ENCODE measurements at places on chromosomes 6 and 20.

DNA sequence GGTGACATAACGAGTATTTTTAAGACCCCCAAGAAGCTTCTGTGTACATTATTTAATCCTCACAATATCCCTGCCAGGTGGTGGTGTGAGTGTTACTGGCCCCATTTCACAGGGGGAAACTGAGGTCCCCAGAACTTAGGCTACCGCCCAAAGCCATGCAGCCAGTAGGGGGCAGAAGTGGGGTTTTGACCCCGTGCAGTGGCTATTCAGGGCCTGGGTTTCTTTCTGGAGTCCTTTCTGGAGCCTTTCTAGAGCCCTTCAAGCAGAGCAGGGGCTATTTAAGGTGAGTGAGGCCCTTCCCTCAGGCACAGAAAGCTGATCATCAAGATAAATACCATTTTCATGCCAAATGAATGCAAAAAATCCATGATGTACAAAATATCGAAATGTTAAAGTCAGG is 59.0 kb downstream of the CTCFL start:
- DNase-seq, result no peak

DNA sequence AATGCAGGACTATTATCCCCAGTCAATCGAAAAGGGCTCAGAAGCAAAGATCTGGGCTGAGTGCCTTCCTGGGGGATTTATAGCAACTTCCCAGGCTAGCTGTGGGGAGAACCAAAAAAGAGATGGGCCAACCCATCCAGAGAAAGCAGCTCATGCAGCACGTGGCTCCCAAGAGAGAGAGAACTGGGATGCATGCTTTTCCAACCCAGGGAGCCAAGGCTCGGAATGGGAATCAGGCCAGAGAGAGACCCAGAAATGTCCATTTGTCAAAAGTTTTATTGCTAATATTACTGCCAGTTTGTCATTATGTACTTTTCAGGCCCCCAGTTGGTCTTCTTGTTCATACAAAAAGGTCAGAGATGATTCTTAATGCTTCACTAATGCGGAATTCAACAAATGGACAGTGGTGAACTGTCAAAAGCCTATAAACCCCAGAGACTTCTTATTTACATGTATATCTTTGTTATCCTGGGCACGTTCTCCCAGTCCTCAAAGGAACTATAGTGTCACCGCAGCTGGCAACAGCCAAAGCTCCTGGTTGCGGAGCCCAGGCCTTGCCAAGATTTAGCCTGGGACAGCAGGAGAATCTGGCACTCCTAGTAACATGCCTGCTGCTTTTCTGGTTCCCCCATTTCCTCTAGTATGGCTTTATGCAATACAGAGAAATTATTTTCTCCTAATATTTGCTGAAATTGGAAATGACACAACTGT is 139.1 kb upstream of the POU3F2 start:
- no peak for DNase-seq

DNA sequence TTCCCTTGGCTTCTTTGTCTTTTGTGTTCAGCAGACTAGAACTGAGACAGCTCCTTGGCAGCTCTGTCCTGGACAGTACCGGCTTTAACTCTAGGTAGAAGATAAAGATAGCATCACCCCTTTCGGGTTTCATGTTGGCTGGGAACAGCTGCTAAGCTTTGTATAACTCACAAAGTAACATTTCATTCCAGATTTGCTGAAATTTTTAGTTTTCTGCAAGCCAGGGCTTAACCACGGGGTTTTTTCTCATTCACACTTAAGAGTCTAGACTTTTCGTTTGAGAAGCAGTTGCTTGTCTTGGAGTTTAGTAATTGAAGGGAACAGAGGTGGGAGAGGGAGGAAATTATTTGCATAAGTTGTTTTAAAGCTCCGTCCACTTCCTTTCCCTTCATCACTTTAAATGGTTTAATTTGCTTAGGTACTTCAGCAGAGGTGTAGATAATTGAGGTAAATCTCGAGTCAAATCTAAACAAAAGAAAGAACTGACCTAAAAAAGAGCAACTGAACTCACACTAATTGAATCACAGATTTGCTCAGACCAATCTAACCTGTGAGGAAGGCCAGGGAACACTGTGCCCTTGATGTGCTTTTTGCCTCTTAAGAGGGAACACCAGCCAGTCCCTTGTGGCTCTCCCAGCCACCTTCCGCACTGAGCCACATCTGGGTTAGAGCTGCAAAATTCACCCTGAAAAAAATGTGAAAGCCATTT is 48.3 kb downstream of the RREB1 start:
- no peak for DNase-seq

- no peak for DNase-seq
Observed at GRCh38 chr6:23851522-23851921, 274.5 kb upstream of the NRSN1 start.

- DNase-seq, result no peak
Observed at GRCh38 chr6:47042275-47042791, at the start of gene ADGRF1. Gene ADGRF1 (minus strand): TSS chr6:47042332. CDS start chr6:47029061, 13,271 bp downstream.

DNA sequence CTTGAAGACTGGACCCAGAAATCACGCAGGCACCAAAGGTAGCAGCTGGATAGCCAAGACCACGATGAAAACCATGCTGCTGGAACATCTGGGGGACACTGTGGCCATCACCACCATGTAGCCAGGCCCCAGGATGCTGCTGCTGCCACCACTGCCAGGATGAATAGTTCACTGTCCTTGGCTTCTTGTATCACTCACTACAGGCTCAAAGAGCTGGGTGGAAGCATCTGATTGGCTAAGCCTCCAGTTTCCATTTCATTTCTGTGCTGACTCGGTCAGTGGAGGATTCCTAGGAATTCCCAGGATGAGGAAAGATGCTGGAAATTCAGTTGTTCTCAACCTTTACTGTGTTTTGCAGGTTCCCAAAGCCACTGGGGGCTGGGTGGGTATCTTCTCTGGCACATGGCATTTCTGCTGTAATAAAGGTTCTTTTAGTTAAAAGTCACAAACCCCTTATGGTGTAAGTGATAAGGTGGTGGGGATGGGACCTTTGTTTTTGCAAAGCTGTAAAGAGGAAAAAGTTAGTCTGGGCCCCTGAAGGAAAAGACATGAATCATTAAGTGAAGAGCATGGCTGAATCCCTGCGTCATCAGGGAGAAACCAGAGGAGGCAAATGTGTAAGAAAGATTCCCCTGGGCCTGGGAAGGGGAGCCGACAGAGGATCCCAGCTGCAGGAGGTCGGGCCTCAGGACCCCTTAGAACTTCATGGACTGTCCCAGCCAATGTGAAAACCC is 75.6 kb upstream of the RNF24 start:
- no peak for DNase-seq

- DNase-seq, result no peak
Observed at GRCh38 chr20:2297357-2297728, 1.5 kb downstream of the TGM3 start.

DNA sequence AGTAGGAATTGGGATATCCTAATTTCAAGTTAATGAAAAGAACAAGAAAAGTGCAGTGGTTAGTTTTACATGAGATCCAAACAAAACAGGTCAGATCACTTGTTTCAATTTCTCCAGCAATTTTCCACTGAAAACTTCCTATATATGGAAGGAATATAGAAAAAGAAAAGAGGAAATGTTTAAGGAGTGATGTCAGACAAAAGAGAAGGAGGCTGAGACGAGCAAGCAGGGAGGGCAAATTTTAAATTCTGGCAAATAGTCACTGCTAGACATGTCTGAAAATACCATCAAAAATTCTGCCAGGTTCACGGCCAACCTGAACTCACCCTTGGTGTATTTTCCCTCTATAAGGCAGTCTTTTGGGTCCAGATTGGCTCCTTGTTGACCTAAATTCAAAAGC is 9.5 kb upstream of the NUP153 start:
- DNase-seq, result no peak

- no peak for DNase-seq
Observed at GRCh38 chr6:168562576-168563151, 121.7 kb downstream of the SMOC2 start.

- DNase-seq, result no peak
Observed at GRCh38 chr6:145530454-145530853, 204.9 kb downstream of the EPM2A start.

GRCh38 chr6:134840086-134840867 is 109.6 kb downstream of the ALDH8A1 start:
- DNase-seq, result no peak

- no peak for DNase-seq
Observed at GRCh38 chr6:170289951-170290295, 955 bp downstream of the DLL1 start.

- DNase-seq, result no peak
Observed at GRCh38 chr20:17083738-17084137, 143.1 kb upstream of the PCSK2 start.

DNA sequence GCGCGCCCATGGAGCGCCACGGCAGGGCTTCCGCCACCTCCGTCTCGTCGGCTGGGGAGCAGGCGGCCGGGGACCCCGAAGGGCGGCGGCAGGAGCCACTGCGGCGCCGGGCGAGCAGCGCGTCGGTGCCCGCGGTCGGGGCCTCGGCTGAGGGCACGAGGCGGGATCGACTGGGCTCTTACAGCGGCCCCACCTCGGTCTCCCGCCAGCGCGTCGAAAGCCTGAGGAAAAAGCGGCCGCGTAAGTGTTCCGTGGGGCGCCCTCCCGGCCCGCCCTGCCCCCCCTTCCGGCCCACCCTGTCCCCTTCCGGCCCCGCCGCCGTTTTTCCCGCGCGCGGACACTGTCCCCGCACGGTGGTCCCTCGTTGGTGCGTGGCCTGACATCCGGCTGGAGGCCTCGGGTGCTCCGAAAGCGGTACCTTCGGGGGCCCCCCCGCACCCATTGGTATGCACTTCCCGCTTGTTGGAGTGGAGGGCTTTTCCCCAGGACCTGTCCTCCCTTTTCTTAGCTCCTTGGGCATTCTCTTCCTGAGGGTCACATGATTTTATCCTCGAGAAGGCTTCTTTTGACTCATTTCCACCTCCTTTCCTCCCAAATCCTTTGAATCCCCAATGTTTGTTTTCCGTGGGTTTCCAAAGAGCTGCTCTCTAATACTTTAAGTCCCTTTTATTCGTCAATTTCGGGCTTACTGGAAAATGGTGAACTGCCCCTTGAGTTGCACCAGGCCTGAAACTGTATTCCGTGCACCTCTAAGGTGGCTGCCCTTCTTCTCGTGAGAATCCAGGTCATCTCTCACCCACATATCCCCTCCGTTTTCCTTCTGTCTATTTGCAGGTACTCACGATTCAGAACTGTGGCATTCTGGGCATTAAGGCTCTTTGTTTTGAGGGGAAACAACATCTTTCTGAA is 556 bp downstream of the PANK2 start:
- DNase-seq, result no peak

GRCh38 chr6:101770116-101770515 is 376.6 kb downstream of the GRIK2 start:
- no peak for DNase-seq

DNA sequence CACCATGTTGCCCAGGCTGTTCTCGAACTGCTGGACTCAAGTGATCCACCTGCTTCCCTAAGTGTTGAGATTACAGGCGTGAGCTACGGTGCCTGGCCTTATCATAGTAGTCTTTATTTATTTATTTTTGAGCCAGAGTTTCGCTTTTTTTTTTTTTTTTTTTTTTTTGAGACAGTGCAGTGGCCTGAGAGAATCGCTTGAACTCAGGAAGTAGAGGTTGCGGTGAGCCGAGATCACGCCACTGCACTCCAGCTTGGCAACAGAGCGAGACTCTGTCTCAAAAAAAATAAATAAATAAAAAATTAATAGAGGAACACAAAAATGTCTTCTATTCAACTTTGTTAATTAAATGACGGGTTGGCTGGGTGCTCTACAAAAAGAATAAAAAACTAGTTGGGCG is 12.9 kb downstream of the MAPRE1 start:
- no peak for DNase-seq

DNA sequence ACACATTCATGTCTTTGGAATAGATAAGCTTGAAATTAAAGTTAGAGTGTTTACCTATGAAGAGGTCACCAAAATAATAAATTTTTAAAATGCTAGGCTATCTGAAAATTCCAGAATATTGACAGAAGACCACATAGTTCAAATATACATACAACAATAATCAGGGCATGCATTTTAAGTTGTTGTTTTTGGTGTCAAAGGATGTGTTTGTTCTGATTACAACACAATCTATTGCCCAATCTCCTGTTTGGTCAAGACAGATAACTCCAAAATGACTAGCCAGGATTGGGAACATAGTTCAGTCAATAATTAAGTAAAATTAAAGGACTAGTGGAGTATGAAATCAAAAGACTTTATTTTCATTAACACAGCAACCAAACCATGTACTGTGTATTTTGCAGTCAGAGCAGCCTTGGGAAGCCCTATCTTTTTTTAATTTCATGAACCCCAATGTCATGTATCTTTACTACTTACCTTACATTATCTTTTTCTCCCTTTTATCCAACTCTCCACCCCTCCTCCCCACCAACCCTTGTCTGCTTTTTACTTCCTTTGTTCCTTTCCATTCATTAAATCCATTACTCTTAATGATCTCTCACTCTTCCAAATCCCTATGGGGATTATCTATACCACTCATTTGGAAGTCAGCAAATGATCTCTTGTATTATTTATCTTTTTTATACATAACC is 111.2 kb downstream of the CDK19 start:
- DNase-seq, result no peak

DNA sequence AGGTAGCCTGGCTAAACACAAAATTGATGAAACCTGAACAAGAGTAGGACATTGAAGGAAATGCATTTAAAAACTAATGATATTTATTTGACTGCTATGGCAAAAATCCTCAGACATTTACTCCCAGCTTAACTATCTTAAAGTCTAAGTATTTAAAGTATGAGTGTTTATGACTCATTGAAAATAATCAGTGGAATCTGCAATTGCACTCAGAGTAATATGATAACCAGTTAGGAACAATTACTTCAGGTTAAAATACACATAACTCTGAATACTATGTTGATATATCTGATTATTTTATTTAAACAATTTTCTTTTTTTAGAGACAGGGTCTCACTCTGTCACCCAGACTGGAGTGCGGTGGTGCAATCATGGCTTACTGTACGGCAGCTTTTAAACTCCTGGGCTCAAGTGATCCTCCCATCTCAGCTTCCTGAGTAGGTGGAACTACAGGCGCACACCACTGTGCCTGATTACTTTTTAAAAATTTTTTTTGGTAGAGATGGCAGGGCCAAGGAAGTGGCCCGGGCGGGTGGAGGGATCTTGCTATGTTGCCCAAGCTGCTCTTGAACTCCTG is 43.9 kb downstream of the FILIP1 start:
- no peak for DNase-seq

DNA sequence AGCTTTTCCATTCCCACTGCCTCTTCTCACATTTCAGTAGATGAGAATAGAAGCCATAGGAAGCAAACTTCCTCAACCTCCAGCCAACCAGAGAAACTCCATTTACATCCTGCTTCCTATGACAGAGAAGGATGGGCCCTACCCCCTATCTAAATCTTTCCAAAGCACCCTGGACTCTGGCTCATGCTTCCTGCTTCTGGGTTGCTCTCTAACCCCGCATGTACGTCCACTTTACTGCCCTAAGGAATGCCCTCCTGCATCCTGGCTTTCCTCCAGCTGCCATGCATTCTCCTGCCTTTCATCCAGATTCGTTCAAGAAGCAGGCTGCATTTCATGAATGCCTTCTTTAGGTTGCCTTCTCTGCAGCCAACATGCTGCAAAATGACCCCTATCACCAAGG is 91.9 kb downstream of the FAM217A start:
- no peak for DNase-seq

GRCh38 chr6:152975204-152975915 is 7.5 kb downstream of the FBXO5 start:
- no peak for DNase-seq
